Suprapubic skin (tissue), 4 donors: ENCODE measurements at places on chromosomes 3 and 15. TPM values are rescaled to one million over a fixed set of nuclear protein-coding genes. Genes with fewer than 3 reads are reported as not detected.

The FANCD2OS gene
- not detected for total RNA-seq

The EFHB gene
- total RNA-seq = 2.4 TPM

The TMCO5A gene
- not detected for total RNA-seq

The ABI3BP gene
- total RNA-seq = 20.6 TPM

The TTLL3 gene
- 102 TPM for total RNA-seq

The LSAMP gene
- total RNA-seq = 4.3 TPM

The P2RY14 gene
- total RNA-seq = 1.1 TPM
